DMS79 (cell line): ENCODE measurements at places on chromosomes 5 and 9.

DNA sequence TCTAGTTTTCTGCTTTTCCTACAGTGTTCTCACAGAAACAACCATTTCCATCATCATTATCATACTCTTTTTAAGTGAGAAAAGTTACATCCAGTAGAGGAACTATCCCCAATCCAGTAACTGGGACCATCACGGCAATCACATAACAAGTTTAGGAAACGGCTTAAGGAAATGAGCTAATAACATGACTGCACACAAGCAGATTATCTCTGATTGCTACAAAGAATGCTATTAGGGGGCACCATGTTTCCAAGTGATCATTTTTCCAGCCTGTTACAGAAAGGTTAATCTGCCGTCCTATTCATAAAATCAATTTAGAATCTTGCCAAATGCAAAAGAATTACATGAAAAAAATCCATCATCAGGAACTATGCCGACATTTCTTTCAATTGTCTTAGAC lies 94.6 kb downstream of the EFNA5 start:
- DNase-seq, result no peak

GRCh38 chr5:107242411-107243219 lies 428.1 kb downstream of the EFNA5 start:
- DNase-seq, result no peak

DNA sequence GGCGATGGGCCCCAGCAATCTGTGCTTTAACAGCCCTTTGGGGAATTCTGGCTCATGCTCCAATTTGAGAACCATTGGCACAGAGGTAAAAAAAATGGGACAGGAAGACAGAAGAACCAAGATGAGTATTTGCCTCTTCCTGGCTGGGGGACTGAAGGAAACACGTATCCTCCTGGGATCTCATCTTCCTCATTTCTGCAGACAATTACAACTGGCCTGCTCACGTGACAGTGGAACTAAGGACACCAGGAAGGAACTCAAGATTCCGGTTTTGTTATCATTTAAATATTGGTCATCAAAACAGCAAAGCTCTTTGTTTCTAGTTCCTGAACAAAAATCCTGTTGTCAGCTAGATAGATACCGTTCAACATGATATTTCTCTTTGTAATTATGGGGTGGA lies 216.0 kb upstream of the DAP start:
- DNase-seq, result no peak

DNA sequence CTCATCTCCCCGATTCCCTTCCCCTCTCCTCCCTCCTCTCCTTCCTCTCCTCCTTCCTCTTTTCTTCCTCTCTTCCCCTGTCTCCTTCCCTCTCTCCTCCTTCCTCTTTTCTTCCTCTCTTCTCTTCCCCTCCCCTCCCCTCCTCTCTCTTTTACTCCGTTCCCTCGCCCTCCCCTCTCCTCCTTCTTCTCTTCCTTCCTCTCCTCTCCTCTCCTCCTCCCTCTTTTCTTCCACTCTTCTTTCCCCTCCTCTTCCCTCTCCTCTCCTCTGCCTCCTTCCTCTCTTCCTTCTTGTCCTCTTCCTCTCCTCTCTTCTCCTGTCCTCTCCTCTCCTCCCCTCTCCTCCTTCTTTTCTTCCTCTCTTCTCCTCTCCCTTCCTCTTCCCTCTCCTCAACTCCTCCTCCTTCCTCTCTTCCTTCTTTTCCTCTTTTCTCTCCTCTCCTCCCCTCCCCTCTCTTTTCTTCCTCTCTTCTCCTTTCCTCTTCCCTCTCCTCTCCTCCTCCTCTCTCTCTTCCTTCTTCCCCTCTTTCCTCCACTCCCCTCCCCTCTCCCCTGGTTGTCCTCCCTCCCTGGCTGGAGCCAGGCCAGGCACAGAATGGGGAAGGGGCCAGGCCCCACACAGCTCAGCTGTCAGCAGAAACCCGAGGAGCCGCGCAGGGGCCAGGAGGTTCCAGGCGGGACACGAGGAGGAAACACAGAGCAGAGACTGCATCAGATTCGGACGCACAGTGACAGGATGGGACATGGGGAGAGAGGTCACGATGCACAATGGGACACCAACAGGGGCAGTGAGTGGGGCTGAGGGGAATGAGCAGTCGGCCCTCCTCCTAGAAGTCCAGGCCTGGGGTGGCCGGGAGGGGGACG lies 48.0 kb downstream of the CAMK2A start:
- no peak for DNase-seq

GRCh38 chr5:167049043-167049663 lies 1242.3 kb upstream of the WWC1 start:
- DNase-seq, result no peak

GRCh38 chr5:174235221-174236011 lies 189.9 kb downstream of the NSG2 start:
- no peak for DNase-seq

GRCh38 chr5:127988146-127988760 lies 95.3 kb upstream of the SLC12A2 start:
- no peak for DNase-seq

GRCh38 chr5:157308836-157309465 lies 43.0 kb downstream of the CYFIP2 start:
- no peak for DNase-seq

- no peak for DNase-seq
These were observed 176.8 kb upstream of the RASEF start for GRCh38 chr9:83239747-83240146.

- DNase-seq, result no peak
These were observed 75.3 kb downstream of the PTBP3 start for GRCh38 chr9:112258106-112258505.

DNA sequence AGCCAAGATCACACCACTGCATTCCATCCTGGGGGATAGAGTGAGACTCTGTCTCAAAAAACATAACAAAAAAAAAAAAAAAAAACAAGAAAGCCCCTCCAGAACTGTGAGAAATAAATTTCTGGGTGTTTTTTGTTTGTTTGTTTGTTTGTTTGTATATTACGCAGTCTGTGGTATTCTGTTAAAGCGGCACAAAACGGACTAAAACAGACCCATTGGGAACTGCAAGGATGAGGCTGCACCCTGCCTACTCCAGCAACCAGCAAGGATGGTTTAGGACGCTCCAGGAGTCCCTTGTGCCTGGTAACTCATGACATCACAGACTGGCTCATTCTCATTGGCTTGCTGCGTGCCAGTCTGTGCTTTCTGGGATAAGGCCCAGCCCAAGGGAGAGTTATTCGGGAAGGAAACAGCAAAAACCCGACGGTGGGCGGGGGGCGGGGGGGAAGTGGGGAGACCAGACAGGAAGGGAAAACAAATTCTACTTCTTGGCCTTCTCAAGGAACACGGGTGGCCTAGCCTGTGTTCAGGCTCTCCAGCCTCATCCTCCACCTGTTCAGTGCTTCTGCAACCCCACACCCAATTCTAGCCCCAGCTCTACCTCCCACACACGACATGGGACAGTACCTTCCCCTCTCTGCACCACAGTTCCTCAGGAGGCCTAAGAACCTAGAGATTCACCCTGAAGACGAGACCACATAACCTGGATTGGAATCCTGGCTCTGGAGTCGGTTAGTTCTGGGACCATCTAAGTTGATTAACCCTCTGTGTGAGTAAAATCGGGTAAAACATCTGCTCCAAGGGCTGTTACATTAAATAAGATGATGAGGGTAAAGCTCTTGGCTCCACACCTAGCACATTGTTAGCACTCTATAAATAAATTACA lies 2.8 kb downstream of the CD74 start:
- no peak for DNase-seq

DNA sequence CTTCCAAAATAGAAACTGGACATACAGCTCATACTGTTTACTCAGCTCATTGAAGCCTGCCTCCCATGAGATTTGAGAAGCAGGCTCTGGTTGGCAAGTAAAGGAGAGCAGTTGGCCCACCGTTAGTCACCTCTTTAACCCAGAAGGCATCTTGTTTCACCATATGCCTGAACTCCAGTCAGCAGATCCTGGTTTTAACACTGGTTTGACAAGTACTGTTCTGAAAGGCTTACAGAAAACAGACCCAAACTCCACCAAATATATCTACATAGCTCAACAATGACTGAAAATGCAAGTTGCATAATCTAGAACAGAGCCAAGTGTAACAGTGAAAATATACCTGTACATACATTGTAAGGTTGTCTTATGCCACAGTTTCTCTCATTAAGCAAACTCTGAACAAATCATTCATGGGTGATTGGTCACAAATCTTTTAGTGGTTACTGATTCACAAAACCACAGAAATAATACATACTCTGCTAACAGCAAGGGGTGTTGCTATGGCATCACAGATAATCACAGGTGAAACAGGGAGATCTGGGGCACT lies 198.8 kb downstream of the BNC2 start:
- no peak for DNase-seq

DNA sequence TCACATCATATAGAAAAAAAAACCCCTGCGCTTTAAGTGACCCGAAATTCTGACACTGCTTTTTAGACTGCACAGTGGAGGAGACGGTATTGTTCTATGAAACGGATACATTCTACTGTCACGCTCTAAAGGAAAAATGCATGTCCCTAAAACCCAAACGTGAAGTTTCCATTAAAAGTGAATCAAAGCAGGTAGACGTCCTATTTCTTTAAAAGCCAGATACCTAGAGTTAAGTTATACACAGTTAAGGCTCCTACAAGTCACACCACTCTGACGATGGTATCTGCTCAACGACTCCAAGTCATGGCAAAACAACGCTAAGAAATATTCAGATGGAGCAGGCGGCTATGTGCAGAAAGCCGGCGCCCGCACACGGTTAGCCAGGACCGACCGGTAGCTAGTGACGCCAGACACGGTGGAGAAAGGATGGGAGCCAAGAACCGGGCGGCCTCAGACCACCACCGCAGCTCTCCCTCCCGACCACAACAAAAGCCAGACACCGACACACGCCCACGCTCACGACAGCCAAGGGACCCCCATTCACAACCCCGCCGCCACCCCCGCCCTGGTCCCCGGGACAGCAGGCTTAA lies 734 bp downstream of the SKP1 start:
- no peak for DNase-seq

DNA sequence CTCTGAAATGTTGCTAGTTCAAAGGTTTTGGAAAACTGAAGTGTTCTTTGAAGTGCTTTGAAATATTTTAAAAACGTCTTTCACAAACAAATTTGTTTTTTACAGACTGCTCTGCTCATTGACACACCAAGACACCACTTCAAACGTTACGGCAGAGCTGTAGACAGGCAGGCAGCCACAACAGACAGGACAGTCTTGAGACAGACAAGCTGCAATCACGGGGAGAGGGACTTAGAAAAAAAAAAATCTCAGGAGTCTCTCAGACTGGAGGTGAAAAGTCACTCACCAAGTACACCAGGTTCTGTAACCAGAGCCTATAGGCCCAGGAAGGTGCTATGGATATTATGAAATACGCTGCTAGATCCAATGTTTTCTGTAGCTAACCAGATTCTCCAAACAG lies 135.4 kb downstream of the ISL1 start:
- peak; percentile 57 for DNase-seq

DNA sequence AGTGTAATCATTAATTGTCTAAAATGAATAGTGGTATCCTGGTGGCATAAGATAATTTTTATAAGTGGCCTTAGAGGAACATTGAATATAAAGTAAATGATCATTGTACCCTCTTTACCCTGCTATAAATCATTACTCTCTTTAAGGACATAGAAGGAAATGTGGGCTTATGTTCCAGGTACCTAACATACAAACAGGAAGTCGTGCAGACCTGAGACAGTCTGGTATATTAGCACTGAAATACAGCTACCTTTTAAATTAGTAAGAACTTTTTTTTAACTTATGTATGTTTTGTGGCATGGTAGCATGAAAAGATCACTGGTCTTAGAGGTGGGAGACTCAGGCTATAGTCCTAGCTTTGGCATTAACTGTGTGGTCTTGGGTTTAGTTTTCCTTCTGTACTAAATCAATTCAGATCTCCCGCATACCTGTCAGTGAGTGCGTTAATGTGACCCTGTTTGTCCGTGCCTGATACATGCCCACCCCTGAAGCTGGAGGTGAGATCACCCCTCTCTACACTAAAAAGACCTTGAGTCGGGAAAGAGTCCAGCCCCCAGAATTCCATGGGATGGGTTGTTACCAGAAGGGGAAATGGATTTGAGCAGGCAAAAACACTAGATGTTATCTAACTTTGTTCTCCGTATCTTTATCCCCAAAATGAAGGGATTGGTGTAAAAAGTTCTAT lies 59.4 kb upstream of the ERBIN start:
- no peak for DNase-seq

DNA sequence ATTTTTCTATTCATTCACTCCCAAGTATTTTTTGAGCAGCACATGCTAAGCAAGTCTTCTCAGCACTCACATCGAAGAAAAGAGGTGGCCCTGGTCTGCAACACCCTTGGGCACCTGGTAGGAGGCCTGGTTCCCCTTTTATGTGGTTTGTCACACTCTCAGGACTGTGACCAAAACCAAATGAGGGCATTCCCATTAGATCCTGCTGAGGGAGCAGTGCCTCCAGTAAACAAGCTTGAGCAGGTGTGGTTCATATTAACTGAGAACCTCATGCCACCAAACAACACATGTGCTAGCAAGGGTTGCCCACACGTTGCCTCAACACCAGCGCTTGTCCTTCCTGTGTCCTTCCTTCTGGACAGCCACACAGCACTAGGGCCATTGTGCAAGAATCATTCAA lies 26.9 kb upstream of the SYK start:
- no peak for DNase-seq

- no peak for DNase-seq
These were observed 569.6 kb downstream of the EBF1 start for GRCh38 chr5:158530115-158530514.

DNA sequence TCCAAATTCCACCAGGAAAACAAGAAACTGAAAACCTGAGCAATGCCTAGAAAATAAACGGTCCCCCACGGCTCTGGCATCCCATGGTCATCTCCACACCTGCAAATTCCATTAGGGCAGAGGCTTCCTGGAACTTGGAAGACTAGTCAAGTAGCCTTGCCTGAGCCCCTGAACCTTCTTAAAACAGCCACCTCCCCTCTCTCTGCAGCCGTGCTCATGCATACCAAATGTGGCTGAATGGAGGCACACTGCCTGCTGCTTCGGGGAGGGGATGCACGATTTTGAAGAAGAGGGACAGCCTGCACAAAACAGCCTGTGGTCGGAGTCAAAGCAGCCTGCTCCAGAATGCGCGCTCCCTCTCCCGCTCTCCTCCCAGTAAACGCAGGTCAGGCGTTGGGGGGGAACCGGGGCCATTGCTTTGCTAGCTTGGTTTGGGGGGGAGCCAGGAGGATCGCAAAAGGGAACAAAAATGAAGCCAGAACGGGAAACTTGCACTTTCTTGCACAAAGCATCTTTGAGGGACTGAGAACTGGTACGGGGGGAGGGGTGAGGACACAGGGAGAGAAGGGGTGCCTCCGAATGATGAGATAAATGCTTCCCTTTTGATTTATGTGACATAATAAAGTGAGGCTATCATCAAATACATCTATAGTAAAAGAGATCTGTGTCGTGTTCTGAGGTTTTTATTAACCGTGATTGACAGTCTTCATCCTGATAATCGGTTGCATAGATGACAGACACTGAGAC lies at the start of gene TRPM3:
Gene TRPM3, minus strand, starts transcription at position 347 of the 747 bp plus-strand sequence. Its CDS starts 267 bp downstream, at position 80.
- DNase-seq, result no peak

DNA sequence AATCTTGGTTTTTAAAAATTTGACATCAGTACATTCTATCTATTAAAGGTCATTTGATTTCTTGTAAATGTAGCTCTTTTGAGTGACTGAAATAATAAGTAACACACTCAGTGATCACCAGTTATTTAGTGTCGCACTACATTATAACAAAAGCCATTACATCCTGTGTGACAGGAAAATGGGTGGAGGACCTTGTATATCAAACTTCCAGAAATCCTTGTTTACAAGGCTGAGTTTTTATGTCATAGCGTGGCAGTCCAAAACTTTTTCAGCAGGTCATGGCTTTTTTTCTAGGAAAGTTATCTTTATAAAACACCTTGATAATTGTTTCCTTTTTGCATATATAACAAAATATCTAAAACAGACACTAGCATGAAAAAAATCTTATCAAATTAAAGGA lies 14.4 kb upstream of the ITGA1 start:
- no peak for DNase-seq

- DNase-seq, result no peak
These were observed 358.2 kb upstream of the MEF2C start for GRCh38 chr5:89241186-89241585.
